ENCODE measurements at places on chromosomes 5 and 9.

DNA sequence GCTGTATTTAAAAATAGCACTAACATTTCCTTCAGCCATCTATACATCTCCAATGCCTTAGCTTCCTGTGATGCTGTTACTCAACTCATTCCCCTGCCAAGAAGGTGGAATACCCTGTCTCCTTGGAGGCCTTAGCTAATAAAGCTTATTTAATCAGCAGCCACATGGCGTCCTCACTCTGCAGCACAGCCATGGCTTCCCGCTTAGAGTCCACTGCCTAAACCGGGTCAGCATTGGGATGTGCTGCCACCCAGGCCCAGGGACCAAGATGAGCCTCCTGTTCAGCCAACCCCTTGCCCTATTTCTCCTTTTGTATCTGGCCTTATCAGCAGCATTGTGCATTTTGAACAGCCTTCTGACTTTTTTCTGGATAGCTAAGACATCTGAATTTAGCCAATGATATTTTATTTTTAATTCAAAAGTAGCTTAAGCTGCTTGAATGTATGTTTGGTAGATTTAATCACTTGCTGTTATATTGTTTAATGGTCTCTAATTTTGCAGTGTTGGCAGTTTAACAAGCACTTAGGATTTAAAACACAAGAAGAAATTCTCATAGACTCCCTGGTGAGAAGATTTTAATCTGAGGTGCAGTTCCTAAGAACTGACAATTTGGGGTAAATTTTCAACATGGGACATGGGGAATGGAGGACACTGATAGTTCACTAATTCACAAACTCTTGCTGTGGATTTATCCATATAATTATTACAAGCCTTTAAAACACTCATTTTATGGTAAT, 113.0 kb downstream of the RPS23 start:
- DNase-seq, result no peak

GRCh38 chr9:136644343-136644592, 18.4 kb upstream of the EGFL7 start:
- peak; percentile 23 for DNase-seq

GRCh38 chr5:143434261-143435209, 31.0 kb upstream of the NR3C1 start:
- DNase-seq, result no peak

DNA sequence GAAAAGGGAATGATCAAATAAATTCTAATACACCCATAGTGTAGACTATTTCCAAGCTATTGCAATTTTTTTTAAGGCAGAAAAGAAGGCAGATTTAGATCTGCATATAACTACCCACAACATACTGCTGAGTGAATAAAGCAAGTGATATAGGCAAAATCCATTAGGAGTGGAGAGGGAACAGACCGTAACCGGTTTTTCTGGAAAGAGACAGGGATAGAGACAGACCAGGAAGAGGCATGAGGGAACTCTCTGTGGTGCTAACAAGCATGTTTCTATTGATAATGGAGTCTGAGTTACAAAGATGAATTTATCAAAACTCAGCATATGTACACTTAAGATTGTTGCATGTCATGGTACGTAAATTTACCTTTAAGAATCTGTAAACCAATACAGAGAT, 14.5 kb downstream of the ZDHHC21 start:
- no peak for DNase-seq

DNA sequence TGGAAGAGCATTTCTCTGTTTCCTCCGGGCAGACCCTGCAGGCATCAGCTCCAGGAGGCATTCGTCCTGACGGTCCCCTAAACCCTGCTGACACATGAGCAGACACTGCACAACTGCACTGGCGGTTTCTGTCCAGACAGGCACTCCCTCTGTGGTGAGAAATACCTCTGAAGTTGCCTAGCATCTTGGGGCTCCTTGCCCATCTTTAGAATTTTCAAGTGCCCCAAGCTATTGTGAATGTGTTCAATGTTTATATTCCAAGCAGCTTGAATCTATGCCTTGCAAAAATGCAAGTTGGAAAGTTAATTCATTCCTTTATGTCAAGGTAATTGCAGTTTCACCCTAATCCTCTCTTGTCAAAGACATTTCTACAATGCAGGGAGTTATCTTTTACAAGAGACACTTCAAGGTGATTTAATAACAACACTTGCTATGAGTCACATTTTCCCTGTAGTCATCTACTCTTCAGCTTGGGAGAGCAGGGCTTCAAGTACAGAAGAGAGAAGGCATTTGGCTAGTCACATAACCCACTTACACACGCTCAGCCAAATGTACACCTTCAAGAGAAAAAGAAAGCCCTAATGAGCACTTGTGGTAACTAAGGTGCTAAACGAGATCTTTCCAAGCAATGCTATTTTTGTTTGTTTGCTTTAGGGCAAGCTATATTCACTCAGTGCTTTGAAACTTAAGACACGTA, 302.5 kb downstream of the MLLT3 start:
- no peak for DNase-seq

- DNase-seq, result no peak
Observed at GRCh38 chr9:13993632-13994185, 320.2 kb downstream of the NFIB start.

- no peak for DNase-seq
Observed at GRCh38 chr5:141003791-141004611, 37.7 kb downstream of the PCDHAC2 start.

DNA sequence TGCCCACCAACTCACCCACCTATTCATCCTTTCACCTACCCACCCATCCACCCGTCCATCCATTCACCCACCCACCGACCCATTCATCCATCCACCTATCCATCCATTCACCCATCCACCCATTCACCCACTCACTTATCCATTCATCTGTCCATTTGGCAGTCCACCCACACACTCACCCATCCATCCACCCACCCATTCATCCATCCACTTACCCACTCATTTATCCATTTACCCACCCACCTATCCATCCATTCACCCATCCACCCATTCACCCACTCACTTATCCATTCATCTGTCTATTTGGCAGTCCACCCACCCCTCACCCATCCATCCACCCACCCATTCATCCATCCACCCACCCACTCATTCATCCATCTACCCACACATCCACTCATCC, 278.1 kb upstream of the IRX4 start:
- DNase-seq, result no peak

- DNase-seq, result no peak
Observed at GRCh38 chr5:78594021-78594420, 54.6 kb downstream of the LHFPL2 start.

- DNase-seq, result no peak
Observed at GRCh38 chr9:72977670-72978069, 24.8 kb upstream of the ALDH1A1 start.

GRCh38 chr5:63164838-63165535, 586.4 kb downstream of the LRRC70 start:
- no peak for DNase-seq

DNA sequence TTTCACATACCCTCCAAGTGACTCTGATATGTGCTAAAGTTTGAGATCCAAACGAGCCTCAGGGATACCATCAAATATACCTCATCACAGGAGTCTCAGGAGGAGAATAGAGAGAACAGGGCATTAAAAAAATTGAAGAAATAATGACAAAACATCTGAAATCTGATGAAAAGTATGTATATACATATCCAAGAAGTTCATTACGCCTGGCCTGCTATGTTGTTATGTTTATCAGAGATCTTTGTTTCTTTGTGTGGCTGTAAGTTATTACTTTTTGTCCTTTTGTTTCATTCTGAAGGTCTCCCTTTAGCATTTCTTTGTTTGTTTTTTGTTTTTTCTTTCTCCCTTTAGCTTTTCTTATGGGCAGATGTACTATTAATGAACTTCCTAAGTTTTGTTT, 2.5 kb upstream of the CCL19 start:
- DNase-seq, result no peak

- no peak for DNase-seq
Observed at GRCh38 chr5:15008921-15009320, 137.3 kb upstream of the ANKH start.

- peak; percentile 25 for DNase-seq
Observed at GRCh38 chr5:16489322-16489791, 23.8 kb upstream of the ZNF622 start.

DNA sequence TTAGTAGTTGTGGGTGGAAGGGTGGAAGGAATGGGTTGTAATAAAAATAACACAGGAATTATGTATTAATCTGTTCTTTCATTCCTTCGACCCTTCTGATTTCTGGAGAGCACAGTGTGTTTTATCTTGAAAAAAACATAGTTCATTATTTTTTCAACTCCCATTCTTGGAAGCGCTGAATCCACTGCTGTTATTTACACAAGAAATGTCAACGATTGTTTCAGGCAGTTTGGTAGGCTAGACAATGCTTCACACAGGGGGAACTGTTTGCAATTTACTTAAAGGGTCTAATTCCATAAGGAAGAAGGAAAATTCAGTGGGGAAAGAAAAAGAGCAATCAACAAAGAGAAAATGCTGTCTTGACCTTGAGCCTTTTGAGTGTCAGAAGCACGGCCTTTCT, 142.9 kb downstream of the TLE1 start:
- DNase-seq, result no peak

DNA sequence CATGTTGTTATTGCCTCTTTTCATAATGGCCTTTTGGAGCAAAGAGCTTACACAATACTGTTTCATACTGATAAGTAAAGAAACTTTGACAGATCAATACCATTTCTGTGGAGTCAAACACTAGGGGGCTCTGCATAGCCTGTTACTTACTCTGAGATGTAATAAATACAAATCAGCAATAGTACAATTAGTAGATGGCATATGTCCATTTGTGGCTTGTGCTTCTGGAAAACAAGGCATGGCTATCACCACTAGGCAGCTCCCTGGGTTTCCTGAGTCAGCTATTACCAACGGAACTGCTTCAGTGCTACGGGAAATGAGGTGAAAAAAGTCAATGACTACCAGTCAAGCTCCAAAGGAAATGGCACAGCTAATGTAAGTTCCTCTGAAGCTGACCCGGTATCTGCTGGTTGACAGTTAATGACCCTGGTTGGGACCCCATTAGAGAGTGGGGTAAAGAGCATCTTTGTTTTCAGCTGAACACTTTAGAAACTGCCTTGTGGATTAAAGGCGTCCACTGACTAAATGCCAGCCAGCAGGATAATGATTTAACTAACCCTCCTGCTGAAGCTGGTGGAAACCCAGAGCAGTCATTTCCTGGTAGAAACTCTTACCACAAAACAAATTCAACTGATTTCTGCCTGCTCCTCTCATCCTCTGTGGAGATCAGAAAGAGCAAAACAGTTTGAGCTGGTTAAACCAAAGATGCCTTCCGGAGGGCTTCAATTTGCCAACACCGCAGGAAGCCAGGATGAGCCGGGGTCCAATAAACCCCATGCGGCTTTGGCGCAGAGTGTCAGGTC, 69.0 kb upstream of the FAM169A start:
- DNase-seq, result peak; percentile 52

DNA sequence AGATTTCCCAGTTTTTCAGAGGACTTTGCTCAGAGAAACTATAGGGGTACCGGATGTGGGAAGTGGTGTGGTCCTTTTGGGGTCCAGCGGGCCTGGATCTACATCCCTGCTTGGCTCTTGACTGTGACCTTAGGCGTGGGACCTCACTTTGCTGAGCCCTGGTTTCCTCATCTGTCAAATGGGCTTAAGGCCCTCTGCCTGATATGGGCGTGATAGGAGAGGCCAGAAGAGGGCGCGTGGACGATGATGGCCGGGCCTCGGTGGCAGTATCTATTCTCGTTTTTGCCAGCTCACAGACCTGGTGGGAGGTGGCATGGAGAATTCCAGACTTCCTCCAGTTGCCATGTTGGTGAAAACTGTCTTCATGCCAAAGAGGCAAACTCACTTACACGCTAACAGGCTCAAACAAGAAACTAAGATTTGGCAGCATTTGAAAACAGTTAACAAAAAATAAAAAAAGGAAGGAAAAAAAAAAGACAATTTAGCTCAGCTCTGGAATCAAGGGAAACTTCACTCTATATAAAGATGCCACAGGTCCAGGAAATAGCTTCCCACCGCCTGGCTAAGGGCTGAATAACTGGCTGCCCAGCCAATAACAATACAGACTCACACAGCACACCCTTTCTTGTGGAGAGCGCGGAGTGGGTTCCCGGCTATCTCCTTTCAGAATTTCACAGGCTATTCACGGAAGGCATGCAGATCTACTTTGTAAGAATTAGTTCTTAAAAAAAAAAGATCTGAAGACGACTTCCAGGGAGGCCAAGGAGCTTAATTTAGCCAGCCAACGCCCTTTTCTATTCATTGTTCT, 1.7 kb downstream of the SH3PXD2B start:
- no peak for DNase-seq

DNA sequence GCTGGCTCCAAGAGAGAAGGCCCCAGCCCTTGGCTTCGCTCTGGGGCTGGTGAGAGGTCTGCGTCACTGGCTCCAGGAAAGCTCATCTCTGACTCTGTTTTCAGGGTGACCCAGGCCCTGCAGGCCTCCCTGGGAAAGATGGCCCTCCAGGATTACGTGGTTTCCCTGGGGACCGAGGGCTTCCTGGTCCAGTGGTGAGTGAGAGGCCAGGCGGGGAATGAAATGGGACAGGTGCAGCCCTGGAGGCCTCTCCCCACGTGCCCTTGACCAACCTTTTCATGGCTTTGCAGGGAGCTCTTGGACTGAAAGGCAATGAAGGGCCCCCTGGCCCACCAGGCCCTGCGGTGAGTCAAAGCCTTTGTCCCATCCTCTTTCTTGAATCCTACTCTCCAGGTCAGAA, 75.7 kb upstream of the FCN2 start:
- no peak for DNase-seq

- no peak for DNase-seq
Observed at GRCh38 chr5:98794001-98794400, 20.5 kb downstream of the RGMB start.

- DNase-seq, result no peak
Observed at GRCh38 chr5:3010953-3011763, 259.7 kb upstream of the IRX2 start.

- DNase-seq, result no peak
Observed at GRCh38 chr5:180138214-180138975, 66.8 kb upstream of the RNF130 start.

DNA sequence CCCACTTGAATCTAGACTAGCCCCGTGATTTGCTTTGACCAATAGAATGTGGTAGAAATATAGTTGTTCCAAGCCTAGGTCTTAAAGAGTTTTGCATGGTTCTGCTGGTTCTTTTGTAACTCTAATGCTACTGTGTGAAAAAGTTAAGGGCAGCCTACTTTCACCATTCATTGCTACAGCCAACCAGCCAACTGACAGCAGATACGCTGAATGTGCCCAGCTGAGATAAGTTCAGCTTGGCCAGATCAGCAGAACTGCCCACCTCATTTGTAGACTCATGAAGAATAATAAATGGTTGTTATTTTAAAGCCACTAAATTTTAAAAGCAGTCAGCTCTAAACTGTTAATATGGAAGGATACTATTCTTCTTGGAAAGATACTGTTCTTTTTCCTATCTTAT, 23.9 kb downstream of the NR3C1 start:
- no peak for DNase-seq

- DNase-seq, result no peak
Observed at GRCh38 chr5:148747536-148747906, 78.9 kb upstream of the ADRB2 start.

GRCh38 chr9:129270205-129270604, 92.1 kb upstream of the IER5L start:
- DNase-seq, result no peak

DNA sequence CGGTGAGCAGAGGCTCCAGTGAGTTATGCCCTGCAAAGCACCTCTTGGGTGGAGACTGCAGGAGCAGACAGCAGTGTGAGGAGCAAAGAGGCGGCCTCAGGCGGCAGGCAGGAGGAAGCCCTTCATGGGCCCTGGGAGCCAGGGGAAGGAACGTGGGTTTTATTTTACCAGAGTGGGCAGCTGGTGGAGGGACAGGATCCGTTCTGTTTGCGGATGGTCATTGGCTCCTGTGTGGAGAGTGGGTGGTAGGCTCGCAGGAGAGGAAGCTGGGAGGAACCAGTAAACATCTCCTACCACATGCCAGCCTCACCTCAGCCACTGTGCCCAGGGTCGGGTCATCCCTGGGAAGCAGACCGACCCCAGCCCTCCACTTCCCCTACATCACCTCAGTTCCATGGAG, 24.4 kb downstream of the HNRNPH1 start:
- no peak for DNase-seq
